Islet precursor cell (in vitro differentiated cells): ENCODE measurements at places on chromosomes 11 and 22.

GRCh38 chr11:44421090-44421675 is 111.2 kb upstream of the ALX4 start:
- DNase-seq = peak; percentile 79

DNA sequence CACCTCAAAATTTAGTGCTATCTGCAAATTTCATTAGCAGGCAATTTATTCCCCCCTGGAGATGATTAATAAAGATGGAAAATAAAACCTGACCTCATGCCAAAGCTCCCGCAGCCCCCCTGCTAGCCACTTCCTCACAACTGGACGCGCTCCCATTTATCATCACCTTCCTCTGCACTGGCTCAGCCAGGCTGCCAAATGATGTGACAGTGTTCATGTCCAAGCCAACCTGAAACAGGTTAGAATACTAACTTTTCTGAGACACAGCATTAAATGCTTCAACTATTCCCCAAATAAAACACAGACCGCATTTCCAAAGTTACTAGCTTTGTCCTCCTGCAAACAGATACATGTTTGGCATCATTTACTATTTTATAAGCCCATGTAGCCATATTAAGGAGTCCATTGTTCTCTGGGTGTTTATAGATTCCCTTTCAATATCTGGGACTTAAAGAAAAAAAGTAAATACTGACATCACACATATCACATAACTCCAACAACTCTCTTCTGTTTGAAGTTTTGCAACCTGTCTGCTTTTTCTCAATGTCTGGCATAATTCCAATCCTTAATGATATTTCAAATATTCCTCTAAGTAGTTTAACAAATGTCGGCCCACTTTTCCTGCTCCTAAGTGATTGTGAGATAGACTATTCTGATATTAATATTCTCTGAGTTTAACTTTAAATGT is 829.7 kb upstream of the FAT3 start:
- DNase-seq = no peak

DNA sequence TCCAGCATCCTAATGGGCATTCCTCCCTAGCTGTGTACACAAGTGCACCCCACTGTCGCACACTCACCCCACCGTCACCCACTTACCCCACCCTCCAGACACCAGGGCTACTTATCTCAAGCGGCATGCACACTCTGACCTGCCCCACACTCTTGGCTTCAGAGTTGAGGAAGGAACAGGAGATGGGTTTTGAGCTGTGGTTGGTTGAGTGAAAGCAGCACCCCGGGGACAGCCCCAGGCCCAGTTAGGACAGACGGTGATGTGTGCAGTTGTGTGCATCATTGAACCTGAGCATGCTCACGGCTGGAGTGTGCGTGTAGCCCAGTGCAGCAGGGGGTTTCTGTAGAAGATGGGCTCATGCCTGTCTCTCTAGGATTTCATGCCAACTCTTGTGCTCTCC is 32.5 kb downstream of the AHNAK start:
- no peak for DNase-seq

- DNase-seq = no peak
These were observed 302.8 kb downstream of the FAT3 start for GRCh38 chr11:92527467-92527866.

GRCh38 chr22:46763051-46763705 is 728 bp downstream of the TBC1D22A start:
- no peak for DNase-seq
